ENCODE measurements at places on chromosomes 7 and 10.
A peak's percentile ranks its signal among the peaks of the same experiment; 100 is the strongest.

DNA sequence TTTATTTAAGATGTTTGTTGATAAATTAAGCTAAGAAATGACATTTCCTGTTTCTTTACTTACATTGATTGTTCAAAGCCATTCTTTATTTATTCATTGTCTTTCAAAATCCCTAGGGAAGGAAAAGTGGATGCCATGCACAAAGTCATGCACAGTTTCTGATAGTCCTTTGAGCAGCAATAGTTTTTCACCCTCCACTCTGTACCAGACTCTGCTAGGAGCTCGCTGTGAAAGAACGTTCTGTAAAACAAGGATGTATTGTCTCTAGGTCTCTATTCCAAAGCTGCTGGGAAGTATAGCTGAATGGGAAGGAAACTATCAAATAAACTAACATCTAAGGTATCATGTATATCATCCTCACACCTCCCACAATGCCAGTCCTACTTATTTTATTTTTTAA is 7.8 kb upstream of the NOC3L start:
- DNase-seq: no peak

DNA sequence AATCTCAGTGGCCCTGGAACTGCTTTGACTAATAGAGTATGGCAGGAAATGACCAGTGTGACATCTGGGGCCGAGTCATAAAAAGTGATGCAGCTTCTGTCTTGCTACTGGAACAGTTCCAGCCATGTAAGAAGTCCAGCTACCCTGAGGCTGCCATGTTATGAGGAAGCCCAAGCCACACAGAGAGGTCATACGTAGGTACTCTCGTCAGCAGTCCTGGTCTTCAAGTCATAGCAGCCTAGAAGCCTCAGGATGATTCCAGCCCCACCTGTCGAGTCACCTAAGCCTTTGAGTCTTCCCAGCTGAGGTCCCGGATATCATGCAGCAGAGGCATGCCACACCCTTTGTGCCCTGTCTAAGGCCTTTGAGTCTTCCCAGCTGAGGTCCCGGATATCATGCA is 92.1 kb downstream of the PPP1R3C start:
- DNase-seq: no peak

DNA sequence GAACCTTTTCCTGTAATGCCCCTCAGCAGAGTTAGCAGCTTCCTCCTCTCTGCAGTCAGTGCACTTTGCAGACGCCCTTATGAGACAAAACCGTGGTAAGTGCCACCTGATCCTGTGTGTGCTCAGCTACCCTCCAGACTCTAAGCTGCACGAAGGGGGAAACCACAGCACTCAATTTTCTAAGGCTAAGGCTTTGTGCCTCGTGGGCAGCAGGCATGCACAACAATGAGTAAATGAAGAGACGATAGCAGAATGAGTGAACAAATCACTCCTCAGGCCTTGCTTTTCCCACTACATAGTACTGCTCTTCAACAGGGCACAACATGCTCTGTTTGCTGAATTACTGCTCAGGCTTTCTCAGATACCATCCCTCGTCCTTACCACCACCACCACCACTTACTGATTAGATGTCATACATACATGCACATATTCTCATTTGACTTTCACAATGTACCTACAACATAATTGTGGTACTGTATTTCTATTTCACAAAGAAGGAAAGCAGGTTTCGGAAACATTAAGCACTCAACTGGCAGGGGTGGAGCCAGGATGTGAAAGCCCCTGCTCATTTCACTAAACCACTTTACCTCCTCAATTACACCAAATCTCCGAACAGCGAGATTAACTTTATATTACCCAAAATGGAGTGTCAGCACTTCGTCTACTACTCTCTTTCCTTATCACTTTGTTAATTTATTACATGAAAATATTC is 85.4 kb downstream of the ICA1 start:
- peak; percentile 76 for DNase-seq

DNA sequence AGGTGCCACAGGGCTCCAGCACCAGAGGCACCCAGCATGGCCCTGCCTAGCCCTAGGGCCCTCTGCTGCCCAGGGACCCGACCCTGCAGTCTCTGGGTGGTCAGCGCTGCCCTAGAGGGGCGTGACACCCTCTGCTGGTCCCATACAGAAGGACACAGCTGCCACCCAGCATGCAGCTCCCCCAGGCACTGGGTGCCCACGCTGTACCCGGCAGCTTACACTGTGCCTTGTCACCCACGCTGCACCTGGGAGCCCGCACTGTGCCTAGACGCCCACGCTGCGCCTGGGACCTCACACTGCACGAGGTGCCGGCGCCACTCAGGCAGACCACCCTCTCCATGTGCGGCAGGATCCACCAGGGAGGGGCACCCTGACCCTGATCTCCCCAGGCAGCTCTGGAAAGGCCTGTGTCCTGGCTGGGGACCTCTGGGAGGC is 55.2 kb downstream of the PWWP2B start:
- DNase-seq: peak; percentile 44

DNA sequence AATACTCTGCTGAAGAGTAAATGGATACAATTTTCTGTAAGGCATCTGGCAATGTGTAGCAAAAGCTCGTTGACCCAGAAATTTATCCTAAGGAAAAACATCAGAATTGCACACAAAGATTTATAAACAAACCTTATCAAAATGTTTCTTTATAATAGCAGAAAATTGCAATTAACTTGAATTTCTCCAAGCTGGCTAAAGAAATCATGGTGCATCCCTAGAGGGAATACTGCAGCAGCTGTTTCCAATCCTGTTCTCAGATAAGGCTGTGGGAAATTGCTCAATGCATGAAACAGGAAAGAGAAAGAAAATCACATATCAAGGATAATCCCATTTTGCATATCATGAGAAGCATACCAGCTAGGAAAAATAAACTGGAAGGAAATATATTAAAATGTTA is 18.7 kb downstream of the TACR2 start:
- DNase-seq: no peak

DNA sequence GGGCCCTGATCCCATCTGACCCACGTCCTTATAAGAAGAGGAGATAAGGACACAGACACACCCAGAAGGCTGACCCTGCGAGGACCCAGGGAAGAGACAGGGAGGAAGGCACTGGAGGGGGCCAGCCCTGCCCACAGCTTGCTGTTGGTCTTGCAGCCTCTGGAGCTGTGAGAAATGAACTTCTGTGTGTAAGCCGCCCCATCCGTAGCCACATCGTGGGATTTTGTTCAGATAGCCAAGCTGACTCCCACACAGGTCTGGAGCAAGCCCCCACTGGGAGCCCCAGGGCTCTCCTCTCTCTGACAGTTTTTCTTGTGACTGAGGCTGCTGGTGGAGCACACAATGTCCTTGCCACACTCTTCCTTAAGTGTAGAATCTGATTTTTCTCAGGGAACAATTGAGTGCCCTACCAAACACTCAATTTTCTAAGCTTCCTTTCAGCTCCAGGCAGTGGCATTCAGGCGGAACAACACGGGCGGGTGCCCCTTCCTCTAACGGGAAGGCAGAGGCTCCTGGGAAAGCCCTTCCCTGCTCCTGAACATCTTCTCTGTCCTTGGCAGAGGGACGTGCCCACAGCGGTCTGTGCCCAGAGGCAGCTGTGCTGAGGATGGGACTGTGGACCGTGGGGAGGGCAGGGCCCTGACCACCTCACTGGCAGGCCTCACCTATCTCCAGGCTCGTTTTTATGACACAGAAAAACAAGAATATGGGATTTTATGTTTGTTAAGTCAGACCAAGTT is 160.6 kb upstream of the SHH start:
- DNase-seq: no peak

- no peak for DNase-seq
Measured at GRCh38 chr7:102040569-102040968, 223.1 kb downstream of the CUX1 start.

DNA sequence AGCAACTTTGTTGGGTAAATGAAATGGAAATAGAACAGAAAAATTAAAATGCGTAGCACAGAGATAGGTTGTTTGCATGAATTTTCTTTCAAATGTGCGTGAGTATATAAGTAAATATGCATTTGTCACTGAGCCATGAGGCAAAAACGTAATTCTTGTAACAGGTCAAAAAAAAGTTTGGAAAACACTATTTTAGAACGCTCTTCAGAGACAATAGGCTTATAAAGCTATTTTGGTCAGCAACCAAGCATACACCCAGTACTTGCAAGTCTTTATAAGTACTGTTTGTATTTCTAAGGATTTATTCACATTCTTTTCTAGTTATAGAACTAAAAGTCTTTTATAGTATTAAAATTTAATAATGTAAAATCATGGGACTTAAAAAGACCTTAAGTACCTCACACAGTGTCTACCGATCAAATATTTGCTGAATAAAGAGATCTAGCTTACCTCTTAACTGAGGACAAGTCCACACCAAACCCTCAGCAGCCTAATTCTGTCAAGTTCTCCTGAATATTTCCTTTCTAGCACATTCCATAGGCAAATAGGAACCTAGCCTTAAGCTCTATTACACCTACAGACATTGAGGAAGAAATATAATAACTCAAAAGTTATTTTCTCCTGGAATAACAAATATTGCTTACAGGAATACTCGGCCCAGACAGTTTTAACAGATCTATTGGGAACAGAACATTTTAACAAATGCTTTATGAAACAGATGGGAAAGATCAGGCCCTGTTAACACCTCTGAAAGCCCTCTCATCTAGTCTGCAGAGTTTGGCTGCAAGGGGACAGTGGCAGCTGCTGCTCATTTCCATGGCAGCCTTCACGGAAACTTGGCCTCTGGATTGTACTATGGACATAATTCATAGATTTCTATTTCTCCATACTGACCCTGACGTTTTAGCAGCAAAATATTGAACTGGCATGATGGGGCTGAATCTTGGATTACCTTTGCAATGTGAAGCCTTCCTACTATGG is 8.8 kb downstream of the CRPPA start:
- no peak for DNase-seq

DNA sequence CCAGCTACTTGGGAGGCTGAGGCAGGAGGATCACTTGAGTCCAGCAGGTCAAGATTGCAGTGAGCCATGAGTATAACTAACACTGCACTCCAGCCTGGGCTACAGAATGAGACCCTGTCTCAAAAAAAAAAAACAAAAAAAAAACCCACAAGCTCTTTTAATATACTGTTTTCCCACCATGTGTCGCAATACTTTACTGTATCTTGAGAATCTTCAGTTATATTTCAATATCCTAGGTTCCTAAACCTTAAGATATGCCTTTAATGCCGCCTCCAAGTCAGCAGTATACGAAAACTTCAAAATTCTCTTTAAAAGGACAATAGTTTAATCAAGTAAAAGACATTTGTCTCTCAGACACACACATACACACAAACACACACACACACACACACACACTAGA is 62.8 kb downstream of the TAF3 start:
- DNase-seq: no peak

DNA sequence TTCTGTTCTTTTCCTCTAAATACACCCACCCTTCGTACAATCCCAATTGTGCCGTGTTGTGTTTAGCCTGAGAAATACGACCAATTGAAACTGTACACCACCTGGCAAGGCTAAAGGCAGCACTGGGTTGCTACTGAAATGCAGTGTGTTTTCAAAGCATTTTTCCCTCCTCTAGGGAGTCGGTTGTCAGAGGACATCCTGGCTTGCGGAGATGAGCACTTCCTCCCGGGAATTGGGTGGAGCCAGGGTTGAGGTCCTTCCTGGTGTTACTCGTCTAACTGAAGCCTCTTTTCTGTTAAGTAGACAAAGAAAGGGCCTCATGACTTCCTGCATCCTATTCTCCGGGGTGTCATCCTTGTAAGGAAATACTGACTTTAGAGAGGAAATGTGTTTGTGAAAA is 133.5 kb downstream of the MTPAP start:
- no peak for DNase-seq

DNA sequence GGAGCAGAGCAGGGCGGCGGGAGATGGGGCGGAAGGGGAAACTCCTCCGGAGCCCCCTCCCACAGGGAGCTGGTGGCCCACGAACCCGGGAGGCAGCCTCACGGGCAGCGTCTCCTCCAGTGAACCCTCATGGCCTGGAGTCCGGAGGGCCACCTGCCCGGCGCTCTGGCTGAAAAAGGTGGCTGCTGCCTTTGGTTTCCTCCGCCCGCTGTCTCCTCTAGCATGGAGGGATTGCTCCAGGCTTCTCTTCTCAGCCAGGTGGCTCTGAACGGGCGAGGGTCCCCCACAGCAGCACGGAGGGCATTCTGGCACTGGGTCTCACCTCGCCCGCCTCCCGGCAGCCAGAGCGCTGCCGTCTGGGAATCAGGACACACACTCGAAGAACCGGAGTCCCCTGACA is 177.3 kb upstream of the PFKP start:
- DNase-seq: no peak

- DNase-seq: no peak
Measured at GRCh38 chr10:3294919-3295581, 122.5 kb upstream of the PITRM1 start.
